ENCODE measurements at places on chromosomes 6 and 20.

GRCh38 chr6:156976216-156977127, 199.3 kb downstream of the ARID1B start:
- DNase-seq: no peak

- DNase-seq: no peak
These were observed 954.0 kb upstream of the MAN1A1 start for GRCh38 chr6:120303527-120303926.

- DNase-seq: no peak
These were observed 46.3 kb upstream of the ECHDC1 start for GRCh38 chr6:127389706-127390105.

GRCh38 chr6:122376246-122376645, 23.2 kb upstream of the HSF2 start:
- DNase-seq: no peak

GRCh38 chr6:6942831-6943230, 164.9 kb upstream of the RREB1 start:
- no peak for DNase-seq

DNA sequence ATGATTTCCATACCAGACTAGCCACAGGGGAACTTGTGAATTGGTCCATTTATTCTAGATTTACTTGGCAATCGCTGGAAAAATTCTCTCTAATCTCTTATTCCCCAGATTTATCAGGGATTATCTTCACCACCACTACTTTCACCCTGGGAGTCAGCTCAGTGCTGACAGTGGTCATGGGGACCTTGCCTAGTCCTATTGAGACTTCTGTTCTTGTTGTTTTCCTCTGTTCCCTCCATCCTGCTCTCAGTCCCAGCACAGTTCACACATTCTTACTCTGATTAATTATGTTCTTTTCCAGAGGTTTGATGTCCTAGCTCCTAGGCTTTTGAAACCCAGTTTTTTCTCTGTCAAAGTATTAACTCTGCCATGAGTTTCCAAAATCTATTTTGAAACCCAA, 94.0 kb upstream of the TINAG start:
- DNase-seq: no peak

- DNase-seq: no peak
These were observed 141.1 kb upstream of the SLC24A3 start for GRCh38 chr20:19071446-19071725.

Data from nucleus accumbens (tissue), 56 donors.